H9 (cell line): ENCODE measurements at places on chromosomes 5 and 9.

DNA sequence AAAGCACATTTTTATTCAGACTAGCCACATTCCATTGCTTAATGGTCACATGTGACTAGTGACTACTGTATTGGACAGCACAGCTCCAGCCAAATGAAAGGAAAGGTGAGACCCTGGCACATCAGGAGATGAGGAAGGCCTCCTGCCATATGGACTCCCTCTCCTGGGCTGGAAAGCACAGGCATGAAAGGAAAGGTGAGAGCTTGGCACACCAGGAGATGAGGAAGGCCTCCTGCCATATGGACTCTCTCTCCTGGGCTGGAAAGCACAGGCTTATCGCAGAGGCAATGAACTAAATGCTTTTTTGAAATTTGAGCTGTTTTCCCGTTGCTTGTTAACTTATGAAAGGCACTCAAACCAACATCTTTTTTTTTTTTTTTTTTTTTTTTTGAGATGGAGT is 144.8 kb upstream of the SLC12A2 start:
- no peak overlapping the region for H3K27ac ChIP-seq
- peaks cover 2% of the 10 kb centered on the region; the same call in 1 of the 2 replicates for H3K4me1 ChIP-seq
- no peak for DNase-seq
- no peaks in the 10 kb centered on the region for H3K36me3 ChIP-seq

- H3K36me3 ChIP-seq: no peaks in the 10 kb centered on the region
- H3K27ac ChIP-seq: no peak overlapping the region
- H3K4me3 ChIP-seq: no peak overlapping the region
- H3K27me3 ChIP-seq: no peaks in the 10 kb centered on the region
- H3K4me1 ChIP-seq: no peaks in the 10 kb centered on the region
These were observed 9.1 kb upstream of the DAB2 start for GRCh38 chr5:39433848-39434247.

- no peak overlapping the region for H3K4me3 ChIP-seq
- no peak overlapping the region for H3K27ac ChIP-seq
- H3K27me3 ChIP-seq: no peaks in the 10 kb centered on the region; the same call in 1 of the 2 replicates
- H3K4me1 ChIP-seq: no peaks in the 10 kb centered on the region
- no peak for DNase-seq
- no peaks in the 10 kb centered on the region for H3K36me3 ChIP-seq
These were observed 305.1 kb upstream of the SGCD start for GRCh38 chr5:156021866-156022265.

DNA sequence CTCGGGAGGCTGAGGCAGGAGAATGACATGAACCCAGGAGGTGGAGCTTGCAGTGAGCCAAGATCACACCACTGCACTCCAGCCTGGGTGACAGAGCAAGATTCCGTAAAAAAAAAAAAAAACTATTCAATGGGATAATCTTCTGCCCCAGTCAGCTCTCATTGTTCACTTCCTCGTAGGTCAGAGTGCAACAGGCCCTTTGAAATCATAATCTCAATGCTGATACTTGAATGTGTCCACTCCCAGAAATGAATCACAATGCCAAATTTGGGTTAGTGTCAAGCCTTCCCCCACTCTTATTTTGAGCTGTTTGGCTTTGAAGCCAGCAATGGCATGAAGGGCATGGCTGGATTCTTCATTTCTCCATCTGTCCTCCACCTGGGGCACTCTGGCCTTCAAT is 610.3 kb upstream of the KLF4 start:
- H3K4me1 ChIP-seq: peaks cover 2% of the 10 kb centered on the region; the same call in 1 of the 2 replicates
- no peak for DNase-seq
- no peak overlapping the region for H3K4me3 ChIP-seq
- no peaks in the 10 kb centered on the region for H3K27me3 ChIP-seq
- no peak overlapping the region for H3K27ac ChIP-seq

- H3K27me3 ChIP-seq: no peaks in the 10 kb centered on the region
- no peak for DNase-seq
- peaks cover 2% of the 10 kb centered on the region; the same call in 1 of the 2 replicates for H3K4me1 ChIP-seq
- H3K4me3 ChIP-seq: peak overlapping the region; percentile 74
These were observed 1.1 kb downstream of the MVB12B start for GRCh38 chr9:126327714-126328185.

DNA sequence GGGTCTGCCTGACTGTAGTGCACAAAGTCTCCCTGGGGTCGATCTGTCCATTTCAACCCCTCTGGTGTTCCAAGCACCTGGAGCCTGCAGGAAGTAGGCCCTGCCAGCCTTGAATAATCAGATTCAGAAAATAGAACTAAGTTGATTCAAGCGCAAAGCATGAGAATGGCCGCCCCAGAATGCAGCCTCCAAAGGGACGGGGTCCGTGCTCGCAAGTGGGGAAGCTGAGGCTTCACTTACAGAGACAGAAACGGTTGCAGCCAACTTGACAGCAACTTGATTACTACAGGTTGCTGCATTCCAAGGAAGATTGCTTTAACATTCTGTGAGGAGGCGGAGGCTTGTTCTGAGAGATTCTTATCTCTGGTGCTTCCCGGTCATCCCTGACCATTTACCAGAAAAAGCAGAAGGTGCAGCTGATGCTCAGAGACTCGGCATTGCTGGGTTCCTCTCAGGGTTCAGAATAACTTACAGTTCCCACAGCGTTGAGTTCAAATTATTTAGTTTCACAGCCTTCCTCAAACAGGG is 14.9 kb upstream of the LRRC14B start:
- H3K36me3 ChIP-seq: peaks cover 48% of the 10 kb centered on the region
- no peaks in the 10 kb centered on the region; the same call in 1 of the 2 replicates for H3K4me1 ChIP-seq
- no peak overlapping the region for H3K27ac ChIP-seq
- no peak for DNase-seq
- no peaks in the 10 kb centered on the region for H3K27me3 ChIP-seq

DNA sequence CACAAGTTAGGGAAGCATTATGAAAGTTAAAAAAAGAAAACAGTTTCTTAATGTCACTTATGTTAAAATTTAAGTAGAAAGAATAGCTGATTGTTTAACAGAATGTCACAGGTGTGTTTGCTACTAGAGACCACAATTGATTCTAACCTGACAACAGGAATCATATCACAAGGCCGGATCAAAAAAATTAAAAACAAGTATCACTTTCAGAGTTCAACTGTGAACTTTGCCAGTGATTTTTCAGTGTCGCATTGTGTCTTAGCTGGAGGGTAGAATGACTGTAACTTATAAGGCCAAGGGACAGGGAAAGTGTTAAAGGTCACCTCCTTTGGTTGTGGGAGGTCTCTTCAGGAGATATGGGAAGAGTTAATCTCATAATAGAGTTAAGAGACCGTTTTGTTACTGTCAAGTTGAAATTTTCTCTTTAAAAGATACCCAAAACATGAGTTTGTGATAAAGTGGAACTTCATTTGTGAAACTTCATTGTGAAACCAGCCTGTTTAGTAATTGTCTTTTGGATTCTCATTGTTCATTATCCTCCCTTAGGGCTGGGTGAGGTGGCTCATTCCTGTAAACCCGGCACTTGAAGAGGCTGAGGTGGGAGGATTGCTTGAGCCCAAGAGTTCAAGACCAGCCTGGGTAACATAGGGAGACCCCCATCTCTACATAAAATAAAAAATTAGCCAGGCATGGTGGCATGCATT is 40.9 kb downstream of the CPEB4 start:
- no peak overlapping the region for H3K4me3 ChIP-seq
- no peak for DNase-seq
- peaks cover 2% of the 10 kb centered on the region; the same call in 1 of the 2 replicates for H3K4me1 ChIP-seq
- no peaks in the 10 kb centered on the region; the same call in 1 of the 3 replicates for H3K36me3 ChIP-seq
- no peaks in the 10 kb centered on the region for H3K27me3 ChIP-seq
- H3K27ac ChIP-seq: no peak overlapping the region

DNA sequence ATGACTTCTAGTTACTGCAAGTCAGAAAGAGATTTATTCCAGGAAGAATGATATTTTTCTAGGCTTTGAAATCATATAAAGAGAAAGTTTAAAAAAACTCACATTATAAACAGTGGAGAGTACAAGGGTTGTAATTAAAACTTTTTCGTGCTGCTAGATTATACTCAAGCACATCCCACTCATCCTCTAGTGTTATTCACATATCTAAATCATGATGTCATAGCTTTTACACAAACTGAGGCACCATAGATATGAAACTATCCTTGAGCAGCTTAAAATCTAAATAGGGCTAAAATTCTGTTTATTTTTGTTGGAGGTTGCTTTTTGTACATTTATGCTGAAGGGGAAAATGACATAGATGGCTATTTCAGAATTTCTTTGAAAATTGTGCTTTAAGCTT is 30.0 kb downstream of the TENT2 start:
- H3K36me3 ChIP-seq: peaks cover 32% of the 10 kb centered on the region
- no peak overlapping the region for H3K4me3 ChIP-seq
- H3K4me1 ChIP-seq: no peaks in the 10 kb centered on the region
- H3K27ac ChIP-seq: no peak overlapping the region
- H3K27me3 ChIP-seq: no peaks in the 10 kb centered on the region

DNA sequence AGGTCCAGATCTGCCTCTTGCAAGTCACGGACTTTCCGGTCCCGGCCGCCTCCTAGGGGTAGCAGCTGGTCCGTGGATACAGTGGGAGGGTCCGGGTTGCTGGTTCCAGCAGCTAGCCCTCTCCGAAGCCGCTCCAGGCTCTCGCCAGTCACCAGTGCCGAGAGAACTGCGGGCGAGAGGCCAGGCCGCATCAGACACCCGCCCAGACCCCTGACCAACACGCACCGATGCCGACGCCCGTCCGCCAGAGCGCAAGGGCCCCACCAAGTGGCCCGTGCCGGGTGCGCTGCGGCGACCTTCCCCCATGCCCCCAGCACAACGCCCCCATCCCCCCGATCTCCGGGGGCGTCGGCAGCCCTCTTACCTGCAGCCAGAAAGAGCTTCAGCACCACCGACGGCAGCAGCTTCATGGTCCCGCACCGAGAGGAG is 470 bp downstream of the HBEGF start:
- no peaks in the 10 kb centered on the region; the same call in 1 of the 2 replicates for H3K4me1 ChIP-seq
- no peaks in the 10 kb centered on the region; the same call in 2 of the 3 replicates for H3K36me3 ChIP-seq
- H3K27me3 ChIP-seq: peaks cover 3% of the 10 kb centered on the region; the same call in 1 of the 2 replicates
- peak overlapping the region; percentile 77 for H3K4me3 ChIP-seq
